Activated CD4-positive, CD25-positive, alpha-beta regulatory T cell treated with anti-CD3 and anti-CD28 coated beads, Interleukin-2, amount 50 U/mL, for 72 hours (primary cell): ENCODE measurements at places on chromosomes 1 and 21.

GRCh38 chr1:48127735-48128685 lies 94.5 kb upstream of the SLC5A9 start:
- no peak for DNase-seq

DNA sequence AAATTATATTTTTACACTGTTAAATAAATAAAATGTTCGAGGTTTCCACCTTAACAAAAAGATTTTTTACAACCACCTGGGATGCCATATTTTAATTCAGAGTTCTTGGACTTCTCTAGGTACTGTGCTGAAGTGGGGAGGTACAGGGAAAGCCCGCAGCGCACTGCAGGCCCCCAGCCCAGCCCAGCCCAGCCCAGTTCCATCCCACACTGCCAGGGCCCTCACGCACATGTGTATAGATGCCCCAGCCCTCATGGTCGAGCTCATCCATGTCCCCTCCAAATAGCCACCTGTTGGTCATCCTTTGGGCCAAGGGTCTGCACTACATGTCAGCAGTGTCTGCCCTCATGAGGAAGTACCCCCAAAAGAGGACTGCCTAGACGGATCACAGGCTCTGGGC lies 11.7 kb upstream of the MYOM3 start:
- DNase-seq = no peak

GRCh38 chr1:153174624-153175023 lies 23.9 kb upstream of the SPRR2G start:
- no peak for DNase-seq

DNA sequence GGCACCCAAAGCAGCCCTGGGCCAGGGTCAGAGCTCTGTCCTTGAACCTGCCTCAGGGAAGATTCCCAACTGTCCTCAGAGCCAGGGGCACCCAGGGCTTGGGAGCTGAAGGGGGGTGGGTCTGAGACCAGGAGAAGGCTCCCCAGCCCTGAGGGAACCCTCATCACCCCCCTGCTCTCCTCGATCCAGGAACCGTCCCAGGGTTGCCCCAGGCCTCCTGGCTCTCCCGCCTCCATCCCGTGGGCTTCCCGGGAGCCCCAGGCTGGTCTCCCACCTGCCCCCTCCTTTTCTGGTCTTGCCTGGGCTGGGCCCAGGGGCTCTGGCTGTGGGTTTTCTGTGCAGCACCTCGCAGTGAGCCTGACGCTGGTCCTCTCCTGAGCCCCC lies 6.7 kb upstream of the SAMD11 start:
- no peak for DNase-seq

- DNase-seq = no peak
Measured at GRCh38 chr21:26001356-26001755, 169.2 kb downstream of the APP start.

DNA sequence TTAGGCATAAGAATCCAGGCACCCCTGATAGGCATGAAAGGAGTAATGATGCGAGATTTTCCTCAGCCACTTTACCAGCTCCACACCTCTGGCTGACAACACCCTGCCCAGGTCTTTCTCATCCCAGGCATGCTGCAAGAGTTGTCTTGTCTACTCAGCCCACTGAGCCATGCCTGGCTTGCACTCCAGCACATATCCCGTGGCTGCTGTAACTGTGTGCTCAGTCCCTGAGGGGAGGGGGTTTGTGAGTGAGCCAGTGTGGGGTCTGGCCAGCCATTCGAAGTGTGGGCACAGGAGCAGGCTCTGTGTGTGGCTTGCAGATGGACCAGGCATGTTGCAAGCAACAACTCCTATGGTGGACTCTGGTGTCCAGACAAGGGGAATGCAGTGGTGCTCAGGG lies 529.6 kb downstream of the ADGRL2 start:
- DNase-seq = no peak

- DNase-seq = no peak
Measured at GRCh38 chr1:198491028-198491427, 49.5 kb downstream of the ATP6V1G3 start.

GRCh38 chr1:51621161-51621560 lies 4.3 kb downstream of the OSBPL9 start:
- DNase-seq = no peak

DNA sequence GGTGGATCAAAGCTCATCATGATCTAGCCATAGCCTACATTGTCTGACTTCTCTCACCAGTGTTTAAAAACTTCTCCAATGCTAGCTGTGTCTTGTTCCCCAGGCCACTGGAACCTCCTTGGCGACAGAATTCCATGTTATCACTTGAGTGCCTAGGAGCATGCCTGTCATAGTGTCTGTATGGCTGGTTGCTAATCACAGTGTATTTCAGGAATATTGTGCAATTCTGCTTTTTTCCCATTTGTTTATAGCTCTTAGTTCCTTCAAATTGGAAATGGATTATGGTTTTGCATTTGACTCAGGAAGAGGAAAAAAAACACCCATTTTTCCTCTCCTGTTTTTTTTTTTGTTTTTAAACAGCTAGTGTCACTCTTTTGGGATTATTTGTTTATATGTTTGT lies 25.5 kb downstream of the ROR1 start:
- DNase-seq = no peak

GRCh38 chr1:232066521-232066920 lies 439.9 kb downstream of the DISC1 start:
- DNase-seq = no peak
